Natural killer cell treated with Interleukin-12 subunit alpha and Interleukin-12 subunit beta and Interleukin-15 and Interleukin-18, amount 100 ng/mL, for 72 hours (primary cell): ENCODE measurements at places on chromosomes 3 and 15. TPM values are rescaled to one million over a fixed set of nuclear protein-coding genes. Genes with fewer than 3 reads are reported as not detected.

The ZNF660 gene
- total RNA-seq: 2.5 TPM

DNA sequence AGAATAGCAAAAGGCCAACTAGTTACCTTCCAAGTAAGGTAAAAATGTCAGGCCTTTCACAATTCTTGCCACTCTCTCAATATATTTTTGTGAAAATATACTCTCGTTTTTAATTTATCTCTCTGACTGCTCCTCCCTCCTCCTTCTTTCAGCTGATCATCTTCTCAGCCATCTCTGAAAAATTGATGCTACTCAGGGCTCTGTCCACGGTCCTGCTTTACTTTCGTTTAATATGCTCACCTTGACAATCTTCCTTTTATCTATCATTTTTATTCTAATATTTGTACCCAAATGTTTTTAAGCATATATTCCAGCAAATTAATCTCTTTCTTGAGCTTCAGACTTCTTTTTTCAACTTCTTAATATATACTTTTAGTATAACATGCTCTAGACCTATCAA lies 1362.1 kb downstream of the ROBO1 start:
- no peak for DNase-seq

DNA sequence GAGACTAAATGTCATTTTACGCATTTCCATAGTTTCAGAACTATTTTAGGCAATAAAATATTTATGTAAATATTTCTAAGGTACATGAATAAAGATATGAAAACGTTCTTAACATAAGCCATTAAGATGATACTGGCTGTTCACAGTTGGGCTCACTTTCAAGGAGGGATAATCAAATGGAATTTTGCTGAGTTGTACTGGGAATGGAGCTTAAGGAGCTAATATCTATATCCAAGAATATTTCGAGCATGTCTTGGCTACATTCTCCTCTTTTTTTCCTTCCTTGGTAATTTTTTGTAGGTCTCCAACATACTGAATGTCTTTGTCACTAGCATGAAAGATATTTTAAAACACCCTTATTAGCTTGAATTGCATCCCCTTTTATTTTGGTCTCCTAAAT lies 383.4 kb downstream of the RAP2B start:
- DNase-seq: no peak

- no peak for DNase-seq
These were observed 16.3 kb downstream of the ZBTB38 start for GRCh38 chr3:141384575-141384974.

DNA sequence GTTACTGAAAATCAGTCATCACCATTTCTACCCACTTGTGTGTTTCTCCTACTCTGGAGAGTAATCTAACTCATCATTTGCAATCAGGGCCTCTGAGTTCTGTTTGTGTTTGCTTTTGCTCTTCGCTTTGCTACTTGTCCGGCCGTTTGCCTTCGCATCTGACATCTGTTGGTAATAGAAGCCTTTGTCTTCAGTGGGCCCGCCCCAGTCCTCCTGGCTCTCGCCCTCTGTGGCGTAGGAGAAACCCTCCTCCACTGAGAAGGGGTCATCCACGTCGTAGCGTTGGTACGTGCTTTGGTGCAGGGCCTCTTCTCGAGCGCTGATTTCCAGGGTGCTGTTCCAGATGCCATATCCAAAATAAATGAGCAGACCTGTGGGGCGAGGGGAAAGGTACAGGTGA lies 48.3 kb downstream of the CLDN11 start:
- no peak for DNase-seq

DNA sequence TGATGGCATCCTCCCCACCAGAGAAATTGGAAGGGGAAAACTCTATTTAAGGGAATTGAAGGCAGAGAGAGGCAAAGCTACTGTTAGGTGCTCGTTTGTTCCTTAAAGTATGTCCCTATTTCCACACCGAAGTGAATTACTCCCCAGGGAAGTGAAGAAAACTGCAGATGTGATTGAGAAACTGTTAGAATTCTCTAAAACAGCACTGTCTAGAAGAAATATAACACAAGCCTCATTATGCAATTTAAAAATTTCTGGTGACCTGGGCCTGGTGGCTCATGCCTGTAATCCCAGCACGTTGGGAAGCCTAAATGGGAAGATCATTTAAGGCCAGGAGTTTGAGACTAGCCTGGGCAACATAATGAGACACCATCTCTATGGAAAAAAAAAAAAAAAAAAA lies 305.0 kb downstream of the SHQ1 start:
- DNase-seq: no peak

DNA sequence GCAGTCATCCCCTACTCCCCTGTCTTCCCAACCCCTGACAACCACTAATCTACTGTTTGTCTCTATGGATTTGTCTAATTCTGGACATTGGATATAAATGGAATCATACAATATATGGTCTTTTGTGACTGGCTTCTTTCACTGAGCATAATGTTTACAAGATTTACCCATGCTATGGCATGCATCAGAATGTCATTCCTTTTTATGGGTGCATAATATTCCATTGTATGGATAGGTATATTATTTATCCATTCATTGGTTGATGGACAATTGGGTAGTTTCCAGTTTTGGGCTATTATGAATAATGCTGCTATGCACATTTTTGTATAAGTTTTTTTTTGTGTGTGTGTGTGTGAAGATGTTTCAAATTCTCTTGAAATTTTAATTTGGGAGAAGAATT lies 16.6 kb upstream of the TTBK2 start:
- no peak for DNase-seq
